COLO829 (cell line): ENCODE measurements at places on chromosomes 2 and 18.
A peak's percentile ranks its signal among the peaks of the same experiment; 100 is the strongest.

DNA sequence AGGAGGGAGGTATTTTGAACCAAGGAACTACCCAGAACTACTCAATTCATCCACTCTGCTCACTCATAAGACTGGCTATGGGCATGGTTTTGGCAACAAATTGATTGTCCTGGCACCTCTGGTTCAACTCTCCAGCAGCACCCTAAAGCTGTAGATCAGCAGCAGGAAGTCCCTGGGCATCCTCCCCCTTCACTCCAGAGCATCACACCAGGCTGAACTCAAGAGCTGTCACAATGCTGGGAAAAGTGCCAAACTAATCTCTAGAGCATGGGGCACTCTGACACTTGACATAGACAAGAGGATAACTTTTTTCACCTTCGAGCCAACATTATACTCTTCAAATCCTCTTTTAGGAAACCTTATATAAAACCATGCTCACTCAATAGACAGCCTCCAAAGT, 154.1 kb upstream of the RBBP8 start:
- no peak for DNase-seq

- no peak for DNase-seq
These were observed 63.3 kb upstream of the ALPP start for GRCh38 chr2:232315049-232315922.

GRCh38 chr18:48007955-48008701, 77.7 kb upstream of the SMAD2 start:
- peak; percentile 20 for DNase-seq

- DNase-seq: no peak
These were observed 9.8 kb upstream of the EFR3B start for GRCh38 chr2:25032094-25032493.

DNA sequence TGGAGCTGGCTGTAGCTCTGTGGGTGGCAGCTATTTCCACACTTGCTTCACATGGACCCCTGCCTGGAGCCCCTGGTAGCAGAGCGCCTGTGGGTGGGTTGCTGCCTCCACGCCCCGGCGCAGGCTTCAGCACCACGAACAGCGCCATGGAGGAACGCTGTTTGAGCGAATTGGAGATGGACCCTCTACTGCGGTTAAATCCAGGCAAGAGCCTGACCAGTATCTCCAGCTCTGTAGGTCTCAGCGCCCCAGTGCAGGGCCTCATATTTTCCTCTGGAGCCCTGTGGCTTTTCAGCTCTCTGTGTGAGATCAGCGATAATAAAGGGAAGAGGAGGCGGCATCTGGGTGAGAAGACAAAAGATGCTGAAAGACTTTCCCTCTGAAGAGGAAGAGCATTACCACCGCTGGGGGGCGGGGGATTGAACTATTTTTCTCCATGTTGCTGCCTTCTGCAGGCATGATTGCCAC, 12.0 kb downstream of the ONECUT2 start:
- DNase-seq: no peak

- peak; percentile 48 for DNase-seq
These were observed 84.5 kb upstream of the GALNT5 start for GRCh38 chr2:157172866-157173578.

DNA sequence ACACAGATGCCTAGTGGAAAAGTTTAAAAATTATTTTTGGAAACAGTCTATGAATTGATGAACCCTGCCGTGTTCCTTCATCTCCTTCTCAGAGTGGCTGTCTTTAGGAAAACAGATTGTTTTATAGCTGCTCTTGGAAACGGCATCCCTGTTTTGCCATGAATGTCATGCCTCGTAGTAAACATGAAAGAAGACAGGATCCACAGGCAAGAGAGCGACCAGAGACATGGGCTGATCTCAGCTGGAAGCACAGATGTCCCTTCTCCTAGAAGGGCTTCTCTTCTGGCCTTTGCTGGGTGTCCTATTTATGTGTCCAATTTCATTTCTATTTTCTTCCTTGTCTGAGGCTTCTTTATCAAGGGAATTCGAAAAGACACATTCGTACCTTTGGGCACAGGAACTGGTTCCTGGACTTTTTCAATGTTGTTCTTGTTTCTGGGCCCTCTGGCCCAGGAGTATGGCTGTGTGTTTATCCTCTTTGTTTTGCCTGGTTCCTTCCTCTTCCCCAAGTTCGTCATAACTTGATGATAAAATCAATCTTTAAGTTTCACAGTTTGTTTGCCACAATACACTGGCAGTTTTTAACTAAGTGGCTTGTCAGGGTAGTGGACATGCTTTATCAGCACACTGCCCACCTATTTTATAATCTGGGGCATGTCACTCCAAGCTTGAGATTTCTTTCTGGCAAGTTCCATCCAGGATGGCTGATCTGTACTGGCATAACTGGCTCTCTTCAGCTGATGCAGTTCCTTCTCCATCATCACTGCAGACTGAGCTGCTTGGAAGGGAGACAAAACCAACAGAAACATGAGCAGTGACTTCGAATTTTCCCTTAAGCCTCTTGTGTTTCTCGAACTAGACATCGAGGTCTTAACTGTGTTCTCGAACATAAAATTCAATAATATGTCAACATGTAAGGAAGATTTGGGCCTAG, 63.2 kb upstream of the MGAT4A start:
- no peak for DNase-seq

- no peak for DNase-seq
These were observed 44.5 kb downstream of the PTCD3 start for GRCh38 chr2:86150502-86150901.

DNA sequence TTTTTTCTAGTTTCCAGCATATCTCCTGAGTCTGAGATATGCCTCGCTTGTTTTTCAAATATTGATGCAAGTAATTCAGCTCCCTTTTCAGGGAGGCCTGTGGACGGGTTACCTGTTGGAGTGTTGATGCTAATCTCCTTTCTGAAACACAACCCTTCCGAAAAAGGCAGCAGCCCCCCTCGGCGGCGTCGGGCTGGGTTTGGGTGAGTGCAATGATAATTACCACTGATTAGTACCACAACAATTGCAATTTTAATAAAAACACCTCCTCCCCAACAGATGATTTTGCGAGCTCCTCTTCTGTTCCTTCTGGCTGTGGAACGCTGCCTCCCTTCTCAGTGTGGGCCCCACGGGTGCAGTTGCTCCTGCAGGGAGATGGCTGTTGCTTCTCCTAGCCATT, 66.3 kb downstream of the PTGR3 start:
- DNase-seq: no peak

DNA sequence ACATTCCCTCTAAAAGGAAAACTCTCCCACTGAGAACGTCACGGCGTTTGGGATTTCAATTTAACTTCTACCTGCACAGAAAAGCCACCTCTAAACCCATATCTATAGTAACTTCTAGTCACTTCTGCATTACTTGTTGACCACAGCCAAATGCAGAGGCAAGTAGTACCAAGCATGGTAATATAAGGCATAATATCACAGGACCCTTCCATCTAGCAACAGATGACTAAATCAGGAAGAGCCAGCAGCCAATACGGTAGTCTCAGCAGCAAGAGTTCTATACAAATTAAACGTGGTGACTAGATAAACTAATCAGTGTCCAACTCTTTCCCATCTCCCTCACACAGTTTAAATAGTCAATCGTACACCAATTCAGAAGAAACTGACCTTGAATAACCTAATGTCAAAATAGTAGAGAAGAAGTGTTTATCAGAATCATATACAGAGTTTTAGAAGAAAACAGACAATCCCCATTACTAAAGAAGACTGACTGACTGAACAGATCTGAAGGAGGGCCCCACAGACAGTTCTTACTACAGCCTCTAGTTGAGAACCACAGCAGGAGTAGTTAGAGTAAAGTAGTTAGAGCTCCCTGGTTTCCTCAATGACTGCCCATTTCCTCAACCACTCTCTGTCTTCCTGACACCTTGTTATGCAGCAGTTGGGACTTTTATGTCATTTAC, 30.0 kb downstream of the MEMO1 start:
- DNase-seq: peak; percentile 13

GRCh38 chr2:172081221-172082022, 3.9 kb upstream of the DLX1 start:
- DNase-seq: no peak

- DNase-seq: no peak
These were observed 204.3 kb upstream of the CCDC68 start for GRCh38 chr18:55163550-55163949.

GRCh38 chr2:505941-506340, 171.3 kb downstream of the TMEM18 start:
- no peak for DNase-seq

DNA sequence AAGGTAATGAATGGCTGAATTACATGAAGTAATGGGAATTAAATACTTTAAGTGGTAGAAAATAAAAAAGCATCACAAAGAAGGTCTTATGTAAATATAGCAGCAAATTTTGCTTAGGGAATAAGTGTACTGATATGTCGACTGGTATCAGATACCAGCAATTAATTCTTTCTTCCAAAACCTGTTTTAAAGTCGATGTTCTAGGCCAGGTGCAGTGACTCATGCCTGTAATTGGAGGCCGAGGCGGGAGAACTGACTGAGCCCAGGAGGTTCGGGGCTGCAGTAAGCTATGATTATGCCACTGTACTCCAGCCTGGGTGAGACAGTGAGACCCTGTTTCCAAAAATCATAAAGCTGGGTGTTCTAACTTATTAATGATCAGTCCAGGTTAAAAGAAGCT, 30.3 kb downstream of the SP3 start:
- DNase-seq: no peak

DNA sequence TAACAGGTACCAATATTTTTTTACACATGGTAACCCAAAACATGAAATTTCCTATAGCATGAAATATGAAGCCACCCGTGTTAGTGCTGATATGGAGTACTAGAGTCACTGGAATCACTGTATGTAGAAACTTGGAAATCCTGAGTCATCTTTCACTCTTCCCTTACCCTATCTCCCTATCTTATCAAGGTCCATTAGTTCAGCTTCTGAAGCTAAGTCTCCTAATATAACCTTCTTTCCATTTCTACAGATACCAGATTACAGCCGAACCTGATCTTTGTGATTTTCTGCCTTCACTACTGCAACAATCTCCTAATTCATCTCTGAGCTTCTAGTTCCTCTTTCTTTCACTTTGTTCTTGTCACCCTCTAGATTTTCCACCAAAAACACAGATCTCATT, 59.0 kb downstream of the SEPTIN10 start:
- DNase-seq: no peak

DNA sequence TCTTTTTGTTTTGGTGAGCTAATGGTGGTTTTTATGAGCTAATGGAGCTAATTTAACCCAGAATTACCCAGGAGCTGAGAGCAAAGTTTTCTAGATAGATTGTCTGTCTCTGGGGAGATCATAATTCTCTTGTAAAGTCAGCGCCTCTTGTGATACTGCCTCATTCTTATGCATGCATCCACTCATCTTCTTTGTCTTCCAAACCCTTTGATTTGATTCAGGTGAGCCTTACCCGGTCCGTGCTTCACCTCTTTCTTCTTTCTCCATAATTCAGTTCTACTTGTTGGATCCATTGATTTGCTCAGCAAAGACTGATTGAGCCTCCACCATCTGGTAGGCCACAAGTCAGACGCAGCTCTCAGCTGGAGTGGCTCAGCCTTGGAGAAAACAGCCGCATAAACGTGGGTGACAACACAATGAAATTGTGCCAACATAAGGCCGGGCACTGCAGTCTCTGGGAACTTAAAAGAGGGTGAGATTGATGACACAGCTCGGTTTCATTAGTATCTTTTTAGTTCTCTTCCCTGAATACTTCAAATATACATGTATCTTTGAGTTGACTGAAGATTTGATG, 158.5 kb upstream of the SH3BP4 start:
- no peak for DNase-seq

DNA sequence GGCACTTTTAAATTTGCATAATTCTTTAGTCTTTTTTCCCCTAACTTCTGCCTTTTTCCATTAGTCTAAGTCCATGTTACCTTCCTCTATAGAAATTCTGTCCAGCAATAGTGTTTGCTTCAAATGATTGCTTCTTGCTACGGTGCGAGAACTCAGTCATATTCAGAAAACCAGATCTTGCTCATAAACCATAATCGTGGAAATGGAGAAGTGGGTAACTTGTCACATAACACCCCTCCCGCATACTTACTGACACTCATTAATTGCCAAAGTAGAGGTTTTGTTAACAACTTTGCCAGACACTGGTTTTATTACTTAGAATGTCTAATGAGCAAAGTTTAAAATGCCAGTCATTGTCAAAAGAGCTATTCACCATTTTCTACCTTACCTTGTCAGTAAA, 94.3 kb upstream of the TWSG1 start:
- no peak for DNase-seq

DNA sequence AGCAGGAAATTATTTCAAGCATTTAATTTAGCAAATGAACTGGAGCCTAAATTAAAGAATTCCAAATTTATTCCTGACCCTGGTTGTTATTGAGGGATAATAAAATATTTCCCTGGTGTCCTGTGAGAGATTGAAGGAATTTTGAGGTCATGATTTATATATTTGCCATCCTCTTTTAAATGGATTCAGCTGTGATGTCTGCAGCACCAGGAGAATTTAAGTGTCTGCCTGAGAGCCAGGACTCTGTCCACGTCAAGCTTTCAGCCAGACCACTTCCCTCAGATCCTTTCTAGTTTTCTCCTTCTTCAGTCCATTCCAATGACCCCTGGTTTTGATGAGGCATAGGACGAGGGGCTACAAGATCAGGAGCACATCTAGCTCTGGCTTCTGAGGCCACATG, 59.9 kb downstream of the INO80C start:
- DNase-seq: no peak

DNA sequence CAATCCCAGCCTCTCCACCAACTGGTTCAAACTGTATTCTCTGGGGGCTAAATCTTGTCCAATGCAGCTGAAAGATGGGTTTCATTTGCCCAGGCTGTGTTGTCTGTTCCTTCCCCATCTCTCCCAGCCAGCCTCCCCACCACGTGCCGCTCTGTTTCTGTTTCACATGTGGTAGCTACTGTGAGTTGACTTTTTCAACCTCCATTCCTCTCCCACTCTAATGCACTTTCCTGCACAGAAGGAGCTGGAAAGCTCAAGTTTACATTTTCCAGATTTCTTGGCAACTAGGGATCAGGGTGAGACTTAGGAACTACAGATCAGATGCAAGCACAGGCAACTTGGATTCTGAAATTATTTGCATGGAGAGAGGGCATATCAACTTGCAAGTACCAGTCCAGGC, 19.0 kb upstream of the NPAS2 start:
- DNase-seq: no peak

GRCh38 chr18:55136864-55137263, 177.6 kb upstream of the CCDC68 start:
- no peak for DNase-seq

DNA sequence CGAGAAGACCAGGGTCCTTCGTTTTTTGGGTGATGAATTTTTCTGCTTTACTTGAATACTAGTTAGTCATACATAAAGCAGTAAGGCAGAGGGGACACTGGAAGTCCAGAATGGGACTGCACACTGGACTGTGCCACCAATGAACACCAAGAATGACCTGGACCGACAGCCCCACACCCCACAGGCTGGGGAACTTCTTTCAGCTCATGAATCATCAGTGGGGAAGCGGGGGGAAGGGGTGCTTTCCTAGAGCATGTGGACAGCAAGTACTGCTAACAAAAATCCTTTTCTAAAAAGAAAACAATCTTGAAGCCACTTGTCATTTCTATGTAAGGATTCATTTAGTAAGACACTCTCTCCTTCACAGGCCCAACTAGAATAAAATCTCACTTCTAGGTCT, 86.0 kb downstream of the DTNB start:
- DNase-seq: no peak

GRCh38 chr18:75033516-75033915, 175.4 kb downstream of the PTGR3 start:
- DNase-seq: no peak
